ENCODE measurements at places on chromosomes 7 and 10.
A peak's percentile ranks its signal among the peaks of the same experiment; 100 is the strongest.

GRCh38 chr7:1152492-1152891, 7.5 kb downstream of the ZFAND2A start:
- no peak for DNase-seq

DNA sequence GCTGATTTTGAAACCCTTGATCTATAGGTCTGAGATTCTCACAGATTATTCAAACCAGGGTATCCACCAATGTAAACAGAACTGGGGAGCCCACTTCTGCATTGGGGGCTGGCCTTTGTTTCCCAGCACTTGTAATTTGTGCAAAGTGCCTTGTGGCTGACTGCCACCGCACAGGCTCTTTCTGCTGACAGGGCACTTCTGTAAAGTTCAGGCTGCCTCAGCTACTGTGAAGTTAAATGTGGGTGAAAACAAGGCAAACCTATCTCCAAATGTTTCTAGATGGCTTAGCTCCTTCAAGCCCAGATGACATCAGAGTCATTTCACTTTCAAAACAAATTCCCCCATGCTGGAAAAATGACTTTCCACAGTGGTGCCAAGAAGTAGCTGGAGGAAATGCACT, 54.7 kb downstream of the GRID1 start:
- no peak for DNase-seq

- DNase-seq, result no peak
Observed at GRCh38 chr10:77698267-77698931, 60.8 kb upstream of the KCNMA1 start.

- DNase-seq, result no peak
Observed at GRCh38 chr10:33073641-33074415, 115.8 kb upstream of the ITGB1 start.

DNA sequence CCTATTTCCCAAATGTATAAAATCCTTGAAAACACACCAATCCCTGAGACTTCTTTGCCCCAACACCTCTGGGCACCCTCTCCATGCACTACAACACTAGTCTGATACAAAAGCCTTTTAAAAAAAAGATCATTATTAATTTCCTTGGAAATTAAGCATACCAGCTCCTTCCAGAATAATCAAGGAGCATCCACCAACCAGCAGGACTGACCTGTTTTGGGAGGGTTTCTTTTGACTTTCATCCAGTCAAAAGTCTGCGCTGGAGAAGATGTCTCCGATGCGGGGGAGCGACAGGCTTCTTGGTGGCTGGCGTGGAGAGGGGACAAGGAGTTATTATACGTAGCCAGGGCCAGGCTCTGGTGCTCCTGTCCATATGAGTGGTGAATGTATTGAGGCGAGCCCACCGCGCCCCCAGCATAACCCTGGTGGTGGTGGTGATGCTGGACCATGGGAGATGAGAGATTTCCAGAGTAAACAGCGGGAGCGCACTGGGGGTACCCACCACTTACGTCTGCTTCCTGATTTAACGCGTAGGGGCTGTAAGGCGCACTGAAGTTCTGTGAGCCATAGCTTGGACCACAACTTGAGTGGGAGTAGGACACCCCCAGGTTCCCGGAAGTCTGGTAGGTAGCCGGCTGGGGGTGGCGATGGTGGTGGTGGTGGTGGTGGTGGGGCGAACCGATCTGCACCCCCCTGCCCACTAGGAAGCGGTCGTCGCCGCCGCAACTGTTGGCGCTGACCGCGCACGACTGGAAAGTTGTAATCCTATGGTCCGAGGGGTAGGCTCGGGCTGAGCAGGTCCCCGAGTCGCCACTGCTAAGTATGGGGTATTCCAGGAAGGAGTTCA, 527 bp downstream of the HOXA1 start:
- DNase-seq, result no peak

GRCh38 chr10:79979976-79980687, 31.2 kb upstream of the SFTPD start:
- DNase-seq, result no peak

GRCh38 chr10:1706256-1706655, 31.1 kb downstream of the ADARB2 start:
- DNase-seq, result no peak

GRCh38 chr10:105577865-105578607, 936.9 kb downstream of the SORCS3 start:
- no peak for DNase-seq

- peak; percentile 59 for DNase-seq
Observed at GRCh38 chr10:61992671-61993668, 91.5 kb downstream of the ARID5B start.

GRCh38 chr7:14751461-14751860, 151.1 kb downstream of the DGKB start:
- no peak for DNase-seq

DNA sequence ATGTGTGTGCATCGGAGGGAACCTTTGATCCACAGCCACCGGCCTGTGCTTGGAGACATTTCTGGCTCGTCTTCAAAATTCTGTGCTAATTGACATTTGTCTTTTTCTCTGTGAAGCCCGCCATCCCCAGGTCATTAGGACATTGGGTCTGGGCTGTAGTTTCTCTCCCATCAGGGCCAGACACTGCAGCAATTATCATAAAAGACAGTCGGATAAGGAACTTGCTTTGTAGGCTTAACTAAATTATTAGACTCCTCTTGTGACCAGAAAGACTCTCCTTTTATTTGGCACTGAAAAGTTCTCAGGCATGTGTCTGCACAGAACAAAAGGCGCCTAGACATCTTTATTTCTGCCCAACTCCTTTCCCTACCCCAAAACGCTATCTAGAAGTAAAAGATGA, 49.1 kb upstream of the NPTX2 start:
- DNase-seq, result no peak

- no peak for DNase-seq
Observed at GRCh38 chr7:37385787-37386186, 62.9 kb downstream of the ELMO1 start.

DNA sequence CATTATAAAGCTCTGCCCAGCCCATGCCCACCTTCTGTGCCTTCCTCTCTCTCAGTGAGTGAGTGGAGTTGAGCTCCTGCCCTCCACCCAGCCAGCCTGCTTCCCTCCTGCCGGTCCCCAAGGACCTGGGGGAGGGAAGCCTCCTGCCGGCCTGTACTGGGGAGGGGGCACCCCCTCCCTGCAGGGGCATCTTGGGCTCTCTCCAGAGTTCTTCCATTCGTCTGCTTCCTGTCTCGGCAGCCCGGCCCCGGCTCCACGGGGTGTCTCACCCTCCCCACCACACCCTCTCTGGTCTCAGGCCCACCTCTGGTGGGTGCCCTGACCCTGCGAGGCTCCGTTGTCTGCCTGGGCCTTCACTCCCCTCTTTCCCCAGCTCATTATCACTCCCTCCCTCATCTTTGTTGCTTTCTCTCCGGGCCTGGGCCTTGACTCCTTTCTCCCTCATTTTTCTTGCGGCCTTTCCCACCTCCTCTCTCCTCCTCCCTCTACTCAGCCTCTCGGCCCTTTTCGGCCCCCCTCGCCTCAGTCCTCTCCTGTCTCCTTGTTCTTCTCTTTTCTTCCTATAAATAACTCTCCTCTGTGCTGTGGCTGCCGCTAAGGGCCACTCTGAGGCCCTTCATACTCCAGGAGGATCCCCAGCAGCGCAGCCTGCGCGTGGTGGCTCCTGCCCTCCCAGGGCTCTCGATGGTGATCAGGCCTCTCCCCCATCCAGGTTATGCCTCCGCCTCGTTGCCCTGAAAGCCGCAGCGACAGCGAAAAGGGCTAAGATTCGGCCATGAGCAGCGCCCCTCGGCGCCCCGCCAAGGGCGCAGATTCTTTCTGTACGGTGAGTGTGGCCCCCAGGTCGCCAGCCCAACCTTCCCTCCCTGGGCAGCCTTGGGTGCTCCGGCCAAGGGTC, 2.1 kb downstream of the SLC4A2 start:
- DNase-seq, result no peak

- no peak for DNase-seq
Observed at GRCh38 chr7:133789974-133790373, 337.2 kb upstream of the LRGUK start.
